ENCODE measurements at places on chromosomes 7 and 10.

DNA sequence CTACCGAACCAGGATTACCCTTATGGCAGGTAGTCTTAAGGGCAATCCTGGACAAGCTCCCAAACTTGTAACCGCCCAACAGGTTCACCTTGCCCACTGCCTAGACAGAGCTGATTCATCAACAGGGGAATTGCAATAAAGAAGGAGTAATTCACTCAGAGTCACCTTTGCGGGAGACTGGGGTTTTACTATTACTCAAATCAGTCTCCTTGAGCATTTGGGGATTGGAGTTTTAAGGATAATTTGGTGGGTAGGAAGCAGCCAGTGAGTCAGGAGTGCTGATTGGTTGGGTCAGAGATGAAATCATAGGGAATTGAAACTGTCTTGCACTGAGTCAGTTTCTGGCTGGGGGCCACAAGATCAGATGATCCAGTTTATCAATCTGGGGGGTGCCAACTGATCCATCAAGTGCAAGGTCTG is 25.3 kb downstream of the HK1 start:
- no peak for DNase-seq

DNA sequence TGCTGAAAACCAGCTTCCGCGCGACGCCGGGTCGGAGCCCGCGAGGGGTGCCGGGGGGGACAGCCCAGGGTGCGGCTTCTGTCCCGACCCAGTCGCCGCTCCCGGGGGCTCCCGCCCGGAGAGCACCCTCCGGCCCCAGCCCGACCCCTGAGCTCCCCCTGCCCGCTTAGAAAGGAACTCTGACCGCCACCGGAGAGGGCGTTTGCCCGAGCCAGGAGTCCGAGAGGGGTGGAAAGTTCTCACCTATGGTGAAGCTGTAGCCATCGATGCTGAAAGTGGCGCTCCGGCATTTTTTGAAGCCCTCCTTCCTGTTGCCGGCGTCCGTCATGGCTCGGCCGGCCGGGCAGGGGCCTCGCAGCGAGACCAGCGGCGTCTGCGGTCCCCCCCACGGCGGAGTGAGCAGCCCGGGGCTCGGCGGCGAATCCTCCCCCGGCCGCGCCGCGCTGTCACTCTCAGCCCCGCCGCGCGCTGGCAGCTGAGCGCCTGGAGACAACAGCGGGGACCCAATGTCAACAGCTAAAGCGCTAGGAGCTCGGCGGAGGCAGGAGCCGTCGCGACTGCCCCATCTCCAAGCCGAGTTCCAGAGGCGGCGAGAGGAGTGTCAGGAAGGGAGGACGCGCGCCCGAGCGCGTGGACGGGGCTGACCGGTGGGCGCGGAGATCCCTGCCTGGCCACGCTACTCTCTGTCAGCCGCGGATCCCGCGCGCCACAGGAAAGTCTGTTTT is 191.6 kb downstream of the LSM5 start:
- DNase-seq, result no peak

- DNase-seq, result no peak
Observed at GRCh38 chr7:28955718-28956607, 2.2 kb downstream of the TRIL start.

DNA sequence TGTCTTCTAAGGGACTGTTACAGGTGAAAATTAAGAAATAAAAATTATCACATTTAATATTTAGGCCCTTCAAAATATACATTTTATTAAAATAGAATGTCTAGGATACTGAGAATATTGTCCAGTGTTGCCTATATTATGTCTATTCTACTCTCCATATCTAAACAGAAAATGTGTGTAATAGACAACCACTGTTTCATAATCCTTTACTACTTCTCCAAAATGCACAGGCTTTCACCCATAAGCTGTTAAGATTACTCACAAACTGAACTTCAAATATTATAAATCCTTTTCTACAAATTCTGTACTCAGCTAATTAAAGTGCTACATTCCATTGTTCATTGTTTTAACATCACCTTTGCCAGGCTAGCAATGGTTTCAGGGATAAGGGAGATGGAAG is 56.7 kb upstream of the TFEC start:
- DNase-seq, result no peak

DNA sequence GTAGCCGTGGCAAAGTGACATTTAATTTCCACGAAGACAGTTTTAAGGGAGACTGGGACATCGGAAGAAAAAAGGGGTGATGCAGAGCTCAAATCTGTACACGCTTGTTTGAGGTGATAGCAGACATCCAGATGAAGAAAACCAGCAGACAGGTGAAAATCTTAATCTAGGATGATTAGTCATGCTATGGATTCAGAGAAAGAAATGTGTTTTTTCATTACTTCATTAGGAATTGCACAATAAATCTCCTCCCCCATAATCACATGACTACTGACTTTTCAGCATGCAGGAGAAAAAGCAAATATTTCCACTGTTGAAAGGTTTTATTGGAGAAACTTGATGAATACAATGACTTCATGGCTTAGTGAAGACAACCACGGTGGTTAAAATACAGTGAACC is 2.5 kb downstream of the NUDT5 start:
- no peak for DNase-seq

DNA sequence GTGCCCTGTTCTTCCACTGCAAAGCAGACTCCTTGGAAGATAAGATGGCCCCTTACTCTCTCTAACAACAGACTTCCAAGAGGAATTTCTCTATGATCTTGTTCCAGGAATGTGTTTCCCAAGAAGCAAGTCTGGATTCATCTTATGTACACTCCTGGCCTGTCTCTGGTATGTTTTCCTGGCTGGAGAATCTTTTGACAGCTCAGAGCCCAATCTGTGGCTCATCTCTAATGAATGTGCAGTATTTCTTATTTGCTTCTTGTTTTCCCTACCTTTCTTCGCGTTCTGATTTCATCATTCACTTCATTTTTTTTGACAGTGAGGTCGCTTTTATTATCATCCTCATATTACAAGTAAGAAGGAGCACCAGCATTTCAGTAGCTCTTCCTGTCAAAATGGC is 53.0 kb upstream of the PITRM1 start:
- DNase-seq, result no peak

DNA sequence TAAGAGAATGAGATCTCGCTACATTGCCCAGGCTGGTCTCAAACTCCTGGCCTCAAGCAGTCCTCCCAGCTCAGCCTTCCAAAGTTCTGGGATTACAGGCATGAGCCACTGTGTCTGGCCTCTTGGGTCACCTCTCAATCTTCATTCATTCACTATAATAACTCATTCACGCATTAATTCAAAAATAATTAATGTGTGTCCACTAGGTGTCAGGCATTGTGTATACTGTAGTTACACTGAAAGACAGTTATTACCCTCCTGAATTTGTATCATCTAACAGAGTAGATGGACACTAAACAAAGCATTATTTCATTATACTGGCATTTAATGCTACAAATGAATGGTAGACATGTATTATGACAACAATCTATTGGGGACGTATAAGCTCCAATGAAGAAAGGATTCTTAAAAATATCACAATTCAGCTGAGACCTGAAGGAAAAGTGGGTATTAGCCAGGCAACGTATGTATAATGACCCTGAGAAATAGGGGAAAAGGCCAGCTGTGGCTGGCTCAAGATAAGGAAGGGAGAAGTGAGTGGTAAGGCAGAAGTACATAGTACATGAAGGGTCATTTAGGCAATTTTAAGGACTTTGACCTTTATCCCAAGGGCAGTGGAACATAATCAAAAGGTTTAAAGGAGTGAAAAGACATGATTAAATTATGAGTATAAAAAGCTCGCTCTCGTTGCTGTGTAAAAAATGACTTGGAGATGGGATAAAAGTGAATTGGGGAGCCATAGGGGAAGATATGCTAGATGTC is 150.7 kb downstream of the BTAF1 start:
- no peak for DNase-seq

- DNase-seq, result no peak
Observed at GRCh38 chr7:84364708-84365107, 170.1 kb upstream of the SEMA3A start.

GRCh38 chr10:92644921-92645320 is 44.8 kb upstream of the HHEX start:
- DNase-seq, result no peak

GRCh38 chr10:3426190-3426845 is 253.7 kb upstream of the PITRM1 start:
- no peak for DNase-seq

GRCh38 chr7:95097291-95097690 is 189.9 kb downstream of the PPP1R9A start:
- no peak for DNase-seq

GRCh38 chr7:767941-768731 is 41.1 kb upstream of the PRKAR1B start:
- no peak for DNase-seq

GRCh38 chr7:113143486-113144257 is 25.3 kb upstream of the SMIM30 start:
- no peak for DNase-seq

DNA sequence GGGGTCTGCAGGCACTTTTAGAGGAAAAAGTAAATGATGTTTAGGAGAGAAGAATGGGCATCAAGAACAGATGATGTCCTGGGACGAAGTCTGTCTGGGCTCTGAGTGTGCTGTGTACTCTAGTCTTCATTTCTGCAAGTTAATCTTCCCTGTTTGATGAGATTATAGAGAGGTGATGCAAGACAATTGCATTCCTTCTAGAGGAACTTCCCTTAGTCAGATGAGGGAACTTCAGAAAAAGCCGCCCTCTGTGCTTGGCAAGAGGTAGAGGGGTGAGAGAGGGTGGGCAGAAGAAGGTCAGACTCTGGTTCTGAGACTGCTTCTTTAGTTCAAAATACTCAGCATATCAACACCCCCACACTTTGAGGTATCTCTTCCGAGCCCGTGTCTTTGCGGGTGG is 797.9 kb downstream of the LRMDA start:
- no peak for DNase-seq

DNA sequence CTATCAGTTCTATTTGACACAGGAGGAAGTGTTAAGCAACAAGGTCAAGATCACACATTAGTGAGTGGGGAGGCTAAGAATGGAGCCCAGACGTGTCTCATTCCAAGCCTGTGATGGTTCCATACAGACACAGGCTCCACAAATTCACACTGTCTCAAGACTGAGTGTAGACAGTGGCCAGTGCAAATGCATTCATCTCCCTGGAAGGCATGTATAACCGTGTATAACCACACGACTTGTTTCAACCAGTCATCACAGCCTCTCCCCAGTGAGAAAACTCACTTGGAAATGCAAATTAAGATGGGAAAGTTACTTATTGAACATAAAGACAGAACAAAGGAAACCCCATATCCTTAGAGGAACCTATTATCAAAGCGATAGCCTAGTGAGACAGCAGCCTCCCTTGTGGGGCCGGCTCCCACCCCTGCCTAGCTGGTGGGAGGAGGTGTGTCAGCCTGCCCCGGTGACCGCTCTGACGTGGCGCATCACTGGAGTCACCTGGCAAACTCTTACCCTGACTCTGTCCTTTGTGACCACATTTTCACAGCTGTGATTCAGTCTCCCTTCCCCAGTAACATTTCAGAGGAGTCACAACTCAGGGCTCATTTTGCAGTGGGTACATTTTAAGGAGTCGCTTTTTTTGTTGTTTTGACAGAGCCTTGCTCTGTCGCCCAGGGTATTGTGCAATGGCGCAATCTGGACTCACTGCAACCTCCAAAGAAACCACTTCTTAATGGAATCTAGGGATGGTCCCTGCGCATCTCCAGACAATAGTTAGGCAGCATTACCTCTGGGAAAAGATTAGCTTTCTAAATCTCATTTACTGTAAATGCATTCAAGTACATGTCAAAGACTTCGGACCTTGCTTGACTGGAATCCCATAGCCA is 126.6 kb upstream of the PARD3 start:
- DNase-seq, result no peak

DNA sequence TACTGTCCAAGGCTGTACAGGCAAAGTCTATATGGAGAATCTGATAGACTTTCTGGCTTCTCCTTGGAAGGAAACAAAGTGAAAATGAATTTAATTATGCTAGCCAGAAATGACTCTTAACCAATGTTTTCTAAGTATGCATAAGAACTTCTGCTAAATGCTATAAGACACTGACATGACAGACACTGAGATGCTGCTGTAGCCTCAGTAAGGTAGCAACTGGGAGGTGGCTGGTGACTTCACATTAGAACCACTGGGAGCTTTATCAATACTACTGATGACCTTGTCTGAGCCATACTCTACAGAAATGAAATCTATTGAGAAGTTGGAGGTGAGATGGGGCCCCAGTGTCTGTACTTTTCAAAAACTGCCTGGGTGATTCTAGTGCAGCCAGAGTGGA is 188.6 kb downstream of the ZNF365 start:
- no peak for DNase-seq

- no peak for DNase-seq
Observed at GRCh38 chr10:19302117-19302516, 253.5 kb downstream of the MALRD1 start.

DNA sequence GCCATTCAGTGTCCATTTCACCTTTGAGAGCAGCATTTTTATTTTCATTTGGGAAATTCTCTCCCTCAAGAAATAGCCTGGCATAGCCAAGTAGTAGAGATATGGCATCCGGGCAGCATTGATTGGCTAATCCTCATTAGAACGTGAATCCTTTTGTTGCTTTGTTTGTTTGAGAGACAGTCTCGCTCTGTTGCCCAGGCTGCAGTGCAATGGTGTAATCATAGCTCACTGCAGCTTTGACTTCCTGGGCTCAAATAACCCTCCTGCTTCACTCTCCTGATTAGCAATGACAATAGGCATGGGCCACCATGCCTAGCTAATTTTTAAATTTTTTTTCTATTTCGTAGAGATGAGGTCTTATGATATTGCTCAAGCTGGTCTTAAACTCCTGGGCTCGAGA is 1174.9 kb upstream of the AUTS2 start:
- no peak for DNase-seq

GRCh38 chr7:94444813-94445212 is 50.1 kb downstream of the COL1A2 start:
- no peak for DNase-seq

DNA sequence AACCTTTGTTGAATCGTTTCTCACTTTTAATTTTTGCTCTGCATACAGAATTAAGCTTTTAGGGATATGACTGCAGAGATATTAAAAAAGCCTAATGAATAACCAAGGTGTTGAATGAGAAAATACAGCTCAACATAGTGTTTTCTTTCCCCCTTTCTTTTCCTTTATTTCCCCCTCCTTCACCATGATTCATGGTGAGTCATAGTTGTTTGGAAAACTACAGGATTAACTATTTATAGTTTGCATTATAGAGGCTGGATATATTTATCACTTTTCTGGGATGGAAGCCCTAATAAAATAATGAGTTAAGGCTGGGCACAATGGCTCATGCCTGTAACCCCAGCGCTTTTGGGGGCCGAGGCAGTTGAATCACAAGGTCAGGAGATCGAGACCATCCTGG is 115.0 kb downstream of the DNAJB9 start:
- no peak for DNase-seq

- DNase-seq, result peak; percentile 75
Observed at GRCh38 chr10:42933448-42934340, 143.2 kb upstream of the RET start.

GRCh38 chr10:72379062-72379461 is 24.3 kb upstream of the DNAJB12 start:
- no peak for DNase-seq

DNA sequence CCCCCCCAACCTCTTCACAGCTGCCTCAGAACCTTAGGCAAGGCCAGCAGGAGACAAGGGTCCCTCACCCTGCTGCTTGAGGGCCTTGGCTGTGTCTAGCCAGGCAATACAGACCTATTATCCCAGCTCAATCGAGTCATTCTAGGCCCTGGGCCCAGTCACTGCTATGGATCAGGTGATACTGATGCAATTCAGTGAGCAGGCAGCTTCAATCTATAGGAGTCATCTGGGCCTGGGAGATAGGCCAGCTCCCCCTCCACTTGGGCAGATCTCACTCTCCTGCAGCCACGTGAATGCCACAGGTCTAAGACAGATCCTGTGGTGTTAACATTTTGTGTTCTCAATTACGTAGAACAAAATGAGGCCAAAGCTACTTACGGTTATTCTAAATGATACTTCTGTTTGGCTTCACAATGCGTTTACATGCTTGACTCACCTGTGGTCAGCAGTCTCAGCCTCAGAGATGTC is 68.0 kb upstream of the LRRC4 start:
- no peak for DNase-seq
